ENCODE measurements at places on chromosomes 2 and 18.

GRCh38 chr2:134391751-134392160 lies 137.9 kb downstream of the MGAT5 start:
- DNase-seq, result no peak

DNA sequence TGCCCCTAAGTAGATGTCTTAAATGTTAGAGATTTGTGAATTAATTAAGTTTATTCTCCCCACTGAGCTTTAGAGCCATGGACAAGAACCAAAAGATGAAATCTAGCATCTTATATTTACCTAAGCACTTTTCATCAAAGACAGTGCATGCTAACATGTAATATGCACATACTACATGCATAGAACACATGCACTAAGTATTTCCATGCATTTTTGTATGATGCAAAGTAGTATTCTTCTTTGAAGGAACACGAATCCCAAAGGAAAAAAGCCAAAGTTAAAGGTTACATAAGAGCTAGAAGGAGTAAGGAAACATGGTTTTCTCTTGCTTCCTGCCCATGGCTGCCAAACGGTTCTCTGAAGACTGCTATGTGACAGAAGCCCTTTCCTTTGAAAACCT lies 15.3 kb downstream of the STAMBP start:
- DNase-seq, result no peak

- no peak for DNase-seq
Observed at GRCh38 chr18:48666613-48667012, 127.8 kb downstream of the CTIF start.

DNA sequence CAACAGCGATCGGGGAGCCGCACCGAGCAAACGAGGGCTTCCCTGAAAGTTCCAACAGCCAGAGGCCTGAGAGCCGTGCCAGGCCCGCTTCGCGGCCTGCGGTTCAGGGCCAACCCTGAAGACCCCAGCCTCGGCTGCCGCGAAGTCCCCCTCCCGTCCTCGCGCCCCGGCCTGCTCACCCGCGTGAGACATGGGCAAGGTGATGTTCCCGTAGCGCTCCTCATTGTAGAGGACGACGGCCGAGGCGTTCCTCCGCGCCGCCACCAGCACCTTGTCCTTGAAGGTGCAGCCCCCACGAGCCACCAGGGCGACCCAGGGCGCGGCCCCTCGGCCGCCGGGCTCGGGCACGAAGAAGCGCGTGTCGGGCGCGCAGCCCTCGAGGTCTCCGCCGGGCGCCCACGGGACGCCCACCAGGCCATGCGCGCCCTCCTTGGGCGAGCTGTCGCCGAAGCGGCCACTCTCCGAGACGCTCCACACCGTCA lies 510 bp downstream of the RNF149 start:
- DNase-seq, result peak; percentile 63

- no peak for DNase-seq
Observed at GRCh38 chr2:151665959-151666358, 68.3 kb downstream of the NEB start.

DNA sequence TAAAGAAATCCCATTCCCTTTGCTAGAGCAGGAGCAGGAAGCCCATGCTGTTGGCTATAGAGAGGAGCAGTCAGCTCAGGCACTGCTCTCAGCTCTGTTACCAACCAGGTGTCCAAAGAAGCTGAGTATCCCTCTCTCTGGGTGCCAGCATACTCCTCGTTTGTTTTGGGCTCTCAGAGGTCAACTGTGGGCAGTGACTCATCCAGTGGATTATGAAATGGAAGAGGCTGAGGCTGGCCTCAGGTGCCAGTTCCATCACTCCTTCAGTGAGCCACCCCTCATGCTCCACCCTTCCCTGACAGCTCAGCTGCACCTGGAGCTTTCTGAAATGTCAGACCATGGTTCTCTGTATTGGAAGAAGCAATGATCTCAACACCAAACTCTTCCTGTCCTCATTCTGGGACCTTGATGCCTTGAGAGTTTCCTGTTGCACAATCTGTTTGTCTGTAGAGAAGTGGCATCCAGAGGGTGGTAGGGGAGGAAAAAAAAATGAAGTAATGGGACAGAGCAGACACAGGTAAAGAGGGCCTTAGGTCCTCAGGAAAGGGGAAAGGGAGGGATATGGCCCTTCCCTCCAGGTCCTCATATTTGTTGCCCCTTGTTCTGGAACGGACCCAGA lies 31.2 kb upstream of the EN1 start:
- DNase-seq, result no peak

DNA sequence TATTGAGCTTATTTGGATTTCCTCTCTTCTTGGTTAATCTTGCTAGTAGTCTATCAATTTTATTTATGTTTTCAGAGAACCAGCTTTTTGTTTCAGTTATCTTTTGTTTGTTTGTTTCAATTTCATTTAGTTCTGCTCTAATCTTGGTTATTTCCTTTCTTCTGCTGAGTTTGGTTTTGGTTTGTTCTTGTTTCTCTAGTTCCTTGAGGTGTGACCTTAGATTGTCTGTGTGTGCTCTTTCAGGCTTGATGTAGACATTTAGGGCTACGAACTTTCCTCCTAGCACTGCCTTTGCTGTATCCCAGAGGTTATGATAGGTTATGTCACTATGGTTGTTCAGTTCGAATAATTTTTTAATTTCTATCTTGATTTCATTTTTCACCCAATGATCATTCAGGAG lies 141.6 kb downstream of the ZNF236 start:
- no peak for DNase-seq

GRCh38 chr2:68714866-68715265 lies 19.7 kb upstream of the ARHGAP25 start:
- DNase-seq, result no peak

Data from ecto neural progenitor cell (in vitro differentiated cells).